ENCODE measurements at places on chromosomes 1 and 21.

DNA sequence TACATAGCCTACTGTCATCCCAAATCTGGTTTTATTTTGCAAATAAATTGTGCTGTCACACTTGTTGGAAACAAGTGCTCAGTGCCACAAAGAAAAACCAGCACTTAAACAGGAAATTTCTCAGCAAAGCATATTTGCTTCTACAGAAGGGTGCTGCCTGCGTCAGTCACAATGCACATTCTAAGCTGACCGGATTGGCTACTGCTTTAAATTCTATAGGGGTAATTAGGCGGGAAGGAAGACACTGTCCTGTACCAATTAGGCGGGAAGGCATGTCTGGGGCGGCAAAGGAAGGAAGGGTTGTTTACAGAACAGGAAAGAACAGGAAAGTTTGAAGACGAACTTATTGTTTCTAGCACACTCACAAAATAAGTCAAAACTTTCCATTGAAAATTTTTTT lies 2.8 kb downstream of the IFI16 start:
- DNase-seq = peak; percentile 62

DNA sequence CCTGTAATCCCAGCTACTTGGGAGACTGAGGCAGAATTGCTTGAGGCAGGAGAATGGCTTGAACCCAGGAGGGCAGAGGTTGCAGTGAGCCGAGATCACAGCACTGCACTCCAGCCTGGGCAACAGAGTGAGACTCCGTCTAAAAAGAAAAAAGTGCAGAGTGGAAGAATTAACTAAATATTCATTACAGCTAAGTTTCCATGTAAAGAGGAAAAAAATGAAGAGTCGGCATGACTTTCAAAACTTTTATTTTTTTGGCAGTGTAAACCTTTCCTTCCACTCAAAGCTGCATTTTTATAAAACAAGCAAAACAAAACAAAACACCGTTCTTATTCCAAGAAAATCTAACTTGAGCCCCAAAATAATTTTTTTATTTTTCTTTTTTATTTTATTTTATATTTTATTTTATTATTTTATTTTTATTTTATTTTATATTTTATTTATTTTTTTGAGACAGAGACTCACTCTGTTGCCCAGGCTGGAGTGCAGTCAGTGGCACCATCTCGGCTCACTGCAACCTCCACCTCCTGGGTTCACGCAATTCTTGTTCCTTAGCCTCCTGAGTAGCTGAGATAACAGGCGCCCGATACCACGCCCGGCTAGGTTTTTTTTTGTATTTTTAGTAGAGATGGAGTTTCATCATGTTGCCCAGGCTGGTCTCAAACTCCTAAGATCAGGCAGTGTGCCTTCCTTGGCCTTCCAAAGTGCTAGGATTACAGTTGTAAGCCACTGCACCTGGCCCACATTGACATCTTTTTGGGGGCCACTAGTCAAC lies 62.9 kb downstream of the PACC1 start:
- DNase-seq = no peak

GRCh38 chr21:39911286-39912199 lies 44.3 kb downstream of the PCP4 start:
- DNase-seq = no peak

GRCh38 chr1:113982949-113983348 lies 3.7 kb downstream of the OLFML3 start:
- no peak for DNase-seq

GRCh38 chr1:31354283-31354682 lies 18.6 kb downstream of the FABP3 start:
- no peak for DNase-seq

GRCh38 chr1:52842643-52843310 lies at the start of gene ZYG11A:
ZYG11A (plus strand) TSS chr1:52842760; CDS start chr1:52842884, 124 bp downstream.
- DNase-seq = peak; percentile 69

- peak; percentile 12 for DNase-seq
Measured at GRCh38 chr1:209207701-209208286, 375.7 kb upstream of the CAMK1G start.

DNA sequence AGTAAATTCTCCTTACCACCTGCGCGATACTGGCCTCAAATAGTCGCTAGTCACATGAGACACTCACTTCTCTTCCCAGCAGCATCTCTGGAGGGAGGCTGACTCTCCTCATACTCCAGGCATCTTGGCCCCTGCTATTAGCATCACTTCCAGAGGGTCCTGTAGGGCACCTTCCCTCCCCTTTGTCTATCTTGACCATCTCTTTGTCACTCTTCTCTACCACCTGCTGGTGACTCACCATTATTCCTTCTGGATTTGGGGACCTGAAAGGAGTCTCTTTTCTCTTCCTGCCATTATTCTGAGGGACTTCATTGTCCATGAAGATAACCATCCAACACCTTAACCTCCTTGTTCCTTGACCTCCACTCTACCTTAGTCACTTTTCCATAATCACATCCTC lies 31.7 kb upstream of the GPR37L1 start:
- no peak for DNase-seq

- DNase-seq = no peak
Measured at GRCh38 chr1:81912383-81912782, 111.6 kb downstream of the ADGRL2 start.

GRCh38 chr1:56410405-56410804 lies 169.0 kb downstream of the PLPP3 start:
- no peak for DNase-seq

GRCh38 chr1:152388889-152389288 lies 25.2 kb downstream of the CRNN start:
- DNase-seq = no peak

GRCh38 chr1:7218210-7218832 lies 433.1 kb downstream of the CAMTA1 start:
- peak; percentile 24 for DNase-seq

GRCh38 chr21:25586326-25586725 lies 21.0 kb downstream of the MRPL39 start:
- no peak for DNase-seq

DNA sequence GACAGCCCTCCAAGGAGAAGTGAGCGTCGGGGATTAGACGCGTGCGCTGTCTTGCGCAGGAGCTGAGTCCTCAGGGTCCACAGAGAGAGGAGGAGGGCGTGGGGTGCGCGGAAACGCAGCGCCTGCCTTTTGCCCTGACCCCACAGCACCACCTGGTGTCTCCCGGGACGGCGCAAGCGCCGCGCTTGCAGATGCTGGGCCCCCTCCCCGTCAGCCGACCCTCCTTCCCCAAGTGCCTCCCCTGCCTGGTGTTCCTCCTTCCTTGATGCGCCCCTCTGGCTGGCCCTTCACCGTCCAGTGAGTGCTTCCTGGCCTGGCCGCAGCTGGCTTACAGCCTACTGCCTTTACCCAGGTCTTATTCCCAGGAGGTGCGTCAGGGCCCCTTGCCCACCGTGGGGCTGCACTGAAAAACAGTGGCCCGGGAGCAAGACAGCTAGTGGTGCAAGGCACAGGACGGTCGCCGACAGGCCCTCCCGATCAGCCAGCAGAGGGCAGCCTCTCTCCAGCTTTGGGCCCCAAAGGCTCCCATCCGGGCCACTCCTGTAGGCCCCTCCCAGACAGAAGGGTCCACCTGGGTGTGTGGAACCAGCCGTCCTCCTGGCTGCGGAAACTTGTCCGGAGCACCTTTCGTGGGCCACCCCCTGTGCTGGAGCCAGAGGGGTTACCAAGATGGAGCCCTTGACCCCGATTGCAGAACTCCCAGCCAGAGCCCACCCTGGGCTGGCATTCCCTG lies 12.9 kb upstream of the PHLDA3 start:
- DNase-seq = peak; percentile 88

DNA sequence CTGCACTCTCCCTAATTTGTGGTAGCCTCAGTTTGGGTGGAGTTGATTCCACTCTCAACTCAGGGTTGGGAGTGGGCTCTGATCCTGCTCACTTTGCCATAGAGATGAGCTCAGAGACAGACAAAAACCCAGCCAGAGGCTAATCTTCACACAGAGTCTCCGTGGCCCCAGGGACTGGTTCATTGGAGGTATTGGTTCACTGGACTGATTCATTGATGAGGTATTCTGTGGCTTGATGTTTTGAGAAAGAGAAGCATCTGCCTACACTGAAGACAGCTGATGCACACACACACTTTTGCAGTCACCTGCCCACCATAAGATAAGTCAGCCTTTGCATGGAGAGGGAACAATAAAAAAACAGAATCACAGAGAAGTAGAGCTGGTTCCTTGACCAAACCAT lies 183.8 kb downstream of the AJAP1 start:
- DNase-seq = no peak

- no peak for DNase-seq
Measured at GRCh38 chr1:222240536-222241181, 307.2 kb downstream of the HHIPL2 start.

- no peak for DNase-seq
Measured at GRCh38 chr1:20713440-20713839, 4.4 kb downstream of the KIF17 start.

DNA sequence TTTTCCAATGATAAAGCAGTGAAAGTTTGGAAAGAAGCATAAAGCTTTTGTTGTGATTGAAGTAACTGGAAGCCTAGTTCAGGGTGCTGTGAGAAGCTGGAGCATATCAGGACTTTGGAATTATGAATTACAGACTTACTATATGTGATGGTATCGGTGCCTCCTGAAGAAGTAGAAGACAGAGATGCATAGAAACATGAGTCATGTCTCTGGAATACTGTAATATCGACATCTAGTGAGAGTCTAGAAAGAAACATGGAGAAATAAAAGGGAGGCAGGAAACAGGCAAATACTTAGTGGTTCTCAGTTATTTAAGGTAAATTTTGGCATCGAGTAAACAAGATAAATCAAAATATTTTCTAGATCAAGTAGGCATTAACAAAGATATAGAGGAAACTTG lies 103.0 kb downstream of the CAMTA1 start:
- no peak for DNase-seq

- DNase-seq = no peak
Measured at GRCh38 chr1:224430511-224431113, 4.0 kb downstream of the WDR26 start.

GRCh38 chr1:9150582-9151327 lies 21.9 kb upstream of the GPR157 start:
- no peak for DNase-seq

- DNase-seq = peak; percentile 38
Measured at GRCh38 chr1:64864018-64864940, 102.1 kb downstream of the JAK1 start.

- DNase-seq = no peak
Measured at GRCh38 chr1:117570988-117571409, 34.8 kb upstream of the TENT5C start.

GRCh38 chr21:16492356-16492755 lies 762.6 kb downstream of the USP25 start:
- no peak for DNase-seq

- no peak for DNase-seq
Measured at GRCh38 chr1:182575540-182576149, 13.4 kb downstream of the RNASEL start.

GRCh38 chr1:221234791-221235190 lies 355.5 kb downstream of the HLX start:
- DNase-seq = no peak

DNA sequence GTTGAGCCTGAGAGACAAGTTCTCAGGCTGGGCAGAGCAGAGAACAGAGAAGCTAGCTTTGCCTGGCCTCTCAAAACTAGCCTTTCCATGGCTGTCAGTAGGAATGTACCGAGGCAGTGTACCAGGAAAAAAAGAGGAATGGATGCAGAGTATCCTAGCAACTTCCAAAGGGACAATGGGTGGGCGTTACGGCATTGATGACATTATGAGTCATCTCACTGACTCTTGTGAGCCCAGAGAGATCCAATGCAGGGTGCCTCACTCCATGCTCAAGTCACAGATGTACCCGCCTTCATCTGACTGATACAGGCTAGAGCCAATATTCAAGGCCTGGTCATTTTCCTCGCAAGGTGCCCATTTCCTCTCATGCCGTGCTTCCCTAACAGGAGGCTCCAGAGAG lies 51.4 kb upstream of the C8B start:
- DNase-seq = no peak

DNA sequence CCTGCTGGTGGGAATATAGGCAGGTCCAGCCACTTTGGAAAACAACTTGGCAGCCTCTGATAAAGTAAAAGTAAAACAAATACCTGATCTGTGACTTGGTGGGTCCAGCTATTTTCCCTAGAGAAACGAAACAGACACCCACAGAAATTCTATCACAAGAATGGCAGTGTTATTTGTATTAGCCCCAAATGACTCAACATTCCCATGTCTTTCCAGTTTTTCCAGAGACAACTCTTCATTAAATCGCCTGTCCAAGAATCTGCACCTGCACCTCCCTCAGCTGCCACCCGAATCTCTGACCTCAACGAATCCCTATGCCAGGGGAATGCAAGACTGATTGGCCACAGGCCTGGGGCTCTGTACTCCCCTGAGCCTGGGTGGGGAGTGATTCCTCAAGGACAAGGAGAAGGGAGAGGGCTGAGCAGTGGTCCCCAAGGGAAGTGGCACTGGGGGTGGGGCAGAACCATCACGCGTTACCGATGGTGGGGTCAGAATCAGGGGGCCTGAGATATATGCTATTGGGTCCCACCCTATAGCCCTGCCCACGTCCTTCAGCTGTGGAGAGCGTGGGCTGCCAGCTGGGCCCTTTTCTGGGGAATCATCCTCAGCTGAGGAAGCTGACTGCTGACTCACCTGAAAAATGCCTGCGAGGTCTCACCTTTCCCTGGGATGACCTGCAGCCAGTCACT lies 553.0 kb downstream of the PTPRU start:
- DNase-seq = no peak

DNA sequence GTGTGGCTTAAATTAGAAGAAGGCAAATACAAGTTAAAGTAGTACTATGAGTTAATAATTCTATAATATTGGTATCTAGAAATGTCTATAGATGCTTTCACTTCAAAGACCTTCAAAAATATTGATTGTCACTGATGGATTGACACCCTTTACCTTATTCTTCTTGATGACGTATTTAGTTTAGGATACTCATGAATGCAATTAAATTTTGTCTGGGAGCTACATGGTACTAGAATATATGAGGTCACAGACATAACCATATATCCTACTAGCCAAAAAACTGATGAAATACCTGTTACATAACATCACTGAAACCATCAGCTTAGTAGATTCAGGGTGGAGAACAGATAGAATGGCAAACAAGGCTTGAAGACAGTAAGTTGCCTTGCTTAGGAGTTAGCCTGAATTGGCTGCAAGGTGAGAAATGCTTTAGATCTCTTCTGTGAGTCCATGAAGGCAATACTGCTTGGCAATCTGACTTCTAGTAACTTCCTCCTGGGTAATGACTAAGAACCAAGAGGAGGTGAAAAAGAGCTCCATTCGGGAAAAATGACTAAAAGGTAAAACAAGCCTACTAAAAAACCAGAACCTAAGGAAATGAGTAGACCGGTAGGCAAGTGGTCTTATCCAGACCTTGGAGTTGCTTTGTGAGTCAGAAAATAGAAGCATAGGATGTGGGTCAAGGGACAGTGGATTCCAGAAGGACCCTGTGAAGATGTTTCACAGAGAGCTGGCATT lies 16.9 kb upstream of the ARHGAP29 start:
- no peak for DNase-seq

DNA sequence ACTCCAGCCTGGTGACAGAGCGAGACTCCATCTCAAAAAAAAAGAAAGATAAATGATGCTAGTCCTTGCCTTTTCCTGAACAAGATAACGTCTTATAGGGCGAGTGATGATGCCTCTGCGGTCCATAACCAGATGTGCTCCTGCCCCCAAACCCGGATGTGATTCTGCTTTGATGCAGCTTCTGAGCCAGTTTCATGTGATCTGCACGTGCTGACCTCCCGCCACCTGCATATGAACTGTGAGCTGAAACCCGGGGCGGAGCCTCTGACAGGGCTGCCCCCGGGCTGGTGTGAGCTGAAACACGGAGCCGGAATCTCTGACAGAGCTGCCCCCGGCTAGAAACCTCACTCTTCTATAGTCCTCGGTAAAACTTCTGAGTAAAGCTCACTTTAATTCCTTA lies 1.3 kb downstream of the KRTAP12-4 start:
- no peak for DNase-seq

- peak; percentile 6 for DNase-seq
Measured at GRCh38 chr1:245156736-245157505, 2.1 kb downstream of the KIF26B start.

All from activated CD4-positive, alpha-beta T cell treated with anti-CD3 and anti-CD28 coated beads, Interleukin-2, amount 50 U/mL, for 48 hours (primary cell).